ENCODE measurements at places on chromosomes 2 and 18.

- peak; percentile 56 for DNase-seq
Observed at GRCh38 chr2:183035298-183035953, 2.8 kb downstream of the NCKAP1 start.

GRCh38 chr2:190988910-190989309 is 25.1 kb downstream of the STAT1 start:
- no peak for DNase-seq

DNA sequence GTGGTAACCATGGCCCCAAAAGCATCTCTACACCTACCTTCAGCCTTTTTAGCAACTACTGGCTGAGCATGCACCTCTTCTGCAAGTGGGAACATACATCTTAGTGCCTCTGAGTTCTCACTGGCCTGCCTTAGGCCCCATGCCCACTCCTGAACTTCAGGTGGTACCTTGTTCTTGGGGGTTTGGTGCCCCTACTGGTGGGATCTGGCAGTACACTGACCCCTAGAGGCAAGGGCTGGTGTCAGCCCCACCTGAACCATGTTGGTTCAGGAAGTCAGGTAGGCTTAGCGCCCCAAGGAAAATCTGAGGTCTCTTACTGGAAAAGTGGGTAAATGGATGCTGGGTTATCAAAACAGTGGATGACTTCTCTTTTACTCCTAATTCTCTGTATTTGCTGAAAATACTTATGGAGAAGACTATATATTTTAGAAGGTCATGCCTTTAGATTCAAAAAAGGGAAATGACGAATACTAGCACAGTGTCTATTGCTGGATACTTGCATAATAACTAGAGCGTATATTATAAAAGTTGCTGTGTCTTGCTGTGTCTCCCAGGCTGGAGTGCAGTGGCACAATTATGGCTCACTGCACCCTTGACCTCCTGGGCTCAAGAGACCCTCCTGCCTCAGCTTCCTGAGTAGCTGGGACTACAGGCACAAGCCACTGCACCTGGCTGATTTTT is 84.6 kb downstream of the RAB31 start:
- no peak for DNase-seq

DNA sequence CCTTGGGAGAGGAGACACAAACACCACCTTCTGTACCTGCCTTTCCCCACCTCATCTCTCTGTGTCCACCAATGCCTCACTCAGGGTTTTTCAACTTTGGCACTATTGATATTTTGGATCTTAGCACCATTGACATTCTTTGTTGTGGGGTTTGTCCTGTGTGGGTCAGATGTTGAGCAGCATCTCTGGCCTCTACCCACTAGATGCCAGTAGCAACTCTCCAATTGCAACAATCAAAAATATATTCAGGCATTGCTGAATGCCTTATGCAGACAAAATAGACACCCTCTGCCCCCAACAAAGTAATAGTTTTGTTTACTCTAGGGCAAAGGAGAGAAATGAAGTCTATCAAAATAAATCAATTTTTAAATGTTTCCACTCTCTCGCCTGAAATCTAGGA is 1384.3 kb upstream of the NXPH2 start:
- no peak for DNase-seq

GRCh38 chr18:31161757-31162418 is 768 bp downstream of the DSC1 start:
- peak; percentile 66 for DNase-seq

DNA sequence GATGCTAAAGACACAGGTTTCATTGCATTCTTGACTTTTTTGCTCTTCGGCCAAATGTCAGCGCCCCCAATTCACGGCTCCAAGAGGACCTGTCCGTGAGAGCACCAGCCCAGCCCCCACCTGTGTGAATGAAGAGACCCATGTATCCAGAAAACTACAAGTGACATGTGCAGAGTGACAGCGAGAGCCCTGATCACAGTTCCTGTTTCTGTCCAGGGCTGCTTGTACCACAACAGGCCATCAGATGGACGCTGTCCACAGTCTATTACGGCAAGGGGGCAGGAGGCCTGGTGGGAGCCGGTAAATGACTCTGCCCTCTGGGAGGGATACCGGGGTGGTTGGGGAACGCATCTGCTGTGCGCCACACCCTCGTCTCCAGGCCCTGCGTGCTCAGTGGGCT is 520.9 kb upstream of the ID2 start:
- no peak for DNase-seq

DNA sequence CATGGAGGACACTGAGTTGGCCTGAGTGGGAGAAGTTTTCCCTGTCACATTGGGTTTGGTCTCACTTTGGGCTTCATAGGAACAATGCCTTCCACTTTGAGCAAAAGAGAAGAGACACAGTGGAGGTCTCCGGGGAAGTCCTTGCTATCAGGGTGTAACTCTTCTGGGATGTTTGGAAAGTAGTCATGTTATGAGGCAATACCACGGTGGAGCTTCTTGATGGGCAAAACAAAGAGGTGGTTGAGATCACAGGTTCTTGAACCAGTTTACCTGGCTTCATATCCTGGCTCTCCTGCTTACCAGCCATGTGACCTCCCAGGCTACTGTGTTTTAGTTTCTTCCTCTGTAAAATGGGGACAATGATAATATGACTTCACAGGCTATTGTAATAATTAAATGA is 478.6 kb downstream of the SLC4A3 start:
- no peak for DNase-seq

- DNase-seq, result no peak
Observed at GRCh38 chr2:237353215-237353614, 60.7 kb downstream of the COL6A3 start.

DNA sequence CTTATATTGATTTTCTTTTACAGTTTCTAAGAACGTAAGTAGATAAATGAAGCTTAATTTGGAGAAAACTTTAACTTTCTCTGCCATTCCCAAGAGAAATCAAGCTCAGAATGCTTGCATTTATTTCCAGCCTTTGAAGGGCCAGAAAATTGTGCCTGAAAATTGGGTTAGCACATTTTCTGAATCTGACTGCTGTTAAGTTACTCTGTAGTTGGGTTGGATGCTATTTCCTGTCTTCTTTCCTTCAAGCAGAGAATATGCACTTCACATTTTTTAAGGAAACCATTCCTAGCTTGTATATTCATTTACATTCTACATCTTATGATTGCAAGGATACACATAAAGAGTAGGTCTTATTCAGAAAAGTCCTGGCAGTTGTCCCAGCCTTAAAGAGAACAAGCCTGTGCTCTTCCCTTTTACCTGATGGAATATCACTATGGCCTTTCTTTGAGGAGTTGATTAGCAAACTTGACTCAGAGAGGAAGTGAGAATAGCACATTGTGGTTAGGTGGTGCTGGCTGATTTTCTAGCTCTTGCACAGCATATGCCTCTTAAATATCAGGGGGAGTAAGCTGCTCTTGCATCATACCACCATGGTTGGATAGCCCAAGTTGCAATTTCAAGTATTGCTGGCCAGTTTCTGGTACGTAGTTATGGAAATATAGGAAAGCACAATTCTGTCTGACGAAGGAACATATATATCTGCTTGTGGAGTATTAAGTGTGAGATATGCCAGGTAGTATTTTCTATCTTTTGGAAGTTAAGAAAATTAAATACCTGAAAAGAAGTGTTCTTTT is 133.7 kb downstream of the COMMD1 start:
- peak; percentile 22 for DNase-seq

GRCh38 chr2:99607454-99607853 is 117.6 kb upstream of the REV1 start:
- DNase-seq, result no peak

- DNase-seq, result peak; percentile 69
Observed at GRCh38 chr18:10047237-10047636, 133.4 kb downstream of the VAPA start.

- DNase-seq, result peak; percentile 69
Observed at GRCh38 chr2:39379643-39380524, 57.2 kb downstream of the MAP4K3 start.

DNA sequence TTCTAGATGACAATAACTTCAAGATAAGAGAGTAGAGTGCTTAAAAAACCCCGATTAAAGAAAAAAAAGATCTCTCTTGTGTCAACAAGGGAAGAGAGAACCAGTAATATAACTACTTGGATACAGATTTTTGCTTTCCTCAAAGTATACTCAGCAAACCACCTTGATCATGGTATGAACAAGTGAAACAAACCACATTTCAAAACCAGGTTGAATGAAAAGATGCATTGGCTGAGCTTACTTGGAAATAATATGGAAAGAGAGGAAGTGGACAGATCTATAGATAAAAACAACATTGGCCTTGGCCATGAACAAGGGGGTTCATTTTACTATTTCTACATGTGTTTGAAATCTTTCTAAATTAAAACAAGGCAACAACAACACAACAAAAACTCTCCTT is 50.1 kb downstream of the ATP8B1 start:
- no peak for DNase-seq

DNA sequence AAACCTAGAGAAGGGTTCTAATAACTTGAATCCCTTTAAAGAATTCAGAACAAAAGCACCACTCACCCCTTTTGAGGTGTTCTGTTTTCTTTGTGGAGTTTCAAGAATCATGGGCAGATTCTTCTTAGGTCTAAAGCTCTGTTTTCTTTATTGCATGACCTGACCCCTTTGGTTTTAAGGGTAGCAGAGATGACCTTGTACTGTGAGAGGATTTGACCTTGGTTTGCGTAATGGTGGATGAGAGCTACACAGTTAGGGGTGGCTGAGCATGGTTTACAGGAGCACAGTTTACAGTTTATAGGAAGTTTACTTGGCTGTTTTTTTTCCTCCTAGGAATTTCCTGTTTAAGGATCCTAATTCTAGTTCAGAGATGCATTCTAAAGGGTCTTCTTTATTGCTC is 1095.6 kb upstream of the NRXN1 start:
- no peak for DNase-seq

- no peak for DNase-seq
Observed at GRCh38 chr18:43994381-43994780, 686.3 kb upstream of the SETBP1 start.

GRCh38 chr2:47344890-47345589 is 57.9 kb upstream of the MSH2 start:
- DNase-seq, result peak; percentile 96

- DNase-seq, result peak; percentile 35
Observed at GRCh38 chr2:198756166-198756565, 701.6 kb downstream of the SATB2 start.

GRCh38 chr2:231425811-231426703 is 30.5 kb downstream of the B3GNT7 start:
- DNase-seq, result no peak

DNA sequence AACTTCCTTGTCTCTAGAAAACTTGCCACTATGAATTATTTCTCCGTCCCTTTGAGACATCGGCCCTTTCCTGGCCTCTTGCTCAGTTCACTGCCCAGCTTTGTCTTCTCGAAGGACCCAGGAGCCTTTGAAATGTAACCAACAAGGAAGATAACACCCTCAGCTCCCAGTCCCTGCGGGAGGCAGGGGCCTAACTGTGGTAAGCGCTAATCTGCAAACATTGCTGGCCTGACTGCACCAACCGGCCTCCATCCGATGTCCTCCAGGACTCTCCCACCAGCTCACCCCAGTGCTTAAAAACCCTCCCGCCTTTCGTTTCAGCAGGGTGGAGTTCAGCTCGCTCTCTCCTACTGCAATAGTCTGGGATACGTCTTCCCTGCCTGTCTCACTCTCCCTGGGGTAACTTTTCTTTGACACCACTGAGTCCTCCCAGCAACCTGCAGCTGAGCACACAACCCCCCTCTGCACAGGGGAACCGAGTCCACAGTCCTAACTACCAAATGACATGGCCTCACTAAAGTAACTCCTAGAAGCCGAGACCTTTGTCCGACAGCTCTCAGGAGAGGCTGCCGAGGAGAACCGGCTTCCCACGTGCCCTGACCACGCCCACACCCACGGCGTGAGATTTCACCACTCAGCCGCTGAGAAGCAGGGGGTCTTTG is 76.1 kb downstream of the MBP start:
- DNase-seq, result peak; percentile 41

GRCh38 chr2:70987386-70987785 is 7.3 kb downstream of the TEX261 start:
- no peak for DNase-seq

- DNase-seq, result no peak
Observed at GRCh38 chr18:52001106-52001505, 338.9 kb upstream of the DCC start.

DNA sequence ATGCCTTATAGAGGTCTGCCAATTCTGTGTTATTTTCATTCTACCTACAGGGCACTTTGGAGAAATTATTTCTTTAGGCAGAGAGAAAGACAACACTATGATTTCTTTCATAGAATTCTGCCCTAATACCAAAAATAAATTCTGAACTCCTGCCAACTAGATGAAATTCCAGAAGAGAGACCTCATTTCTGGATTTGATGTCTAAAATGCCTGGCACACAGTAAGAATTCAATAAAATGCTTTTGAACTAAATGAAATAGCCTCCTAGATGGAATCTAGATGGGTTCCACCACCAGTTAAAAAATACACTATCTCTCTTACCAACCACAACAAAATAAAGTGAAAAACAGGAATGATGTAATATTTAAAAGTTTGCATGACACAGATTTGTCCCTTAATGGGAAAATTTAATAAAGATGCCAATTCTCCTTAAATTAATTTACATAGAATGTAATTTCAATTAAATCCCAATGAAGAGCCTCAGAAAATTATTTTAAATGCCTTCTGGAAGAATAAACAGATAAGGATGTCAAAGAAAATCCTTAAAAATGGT is 75.0 kb downstream of the OSBPL1A start:
- DNase-seq, result peak; percentile 39

DNA sequence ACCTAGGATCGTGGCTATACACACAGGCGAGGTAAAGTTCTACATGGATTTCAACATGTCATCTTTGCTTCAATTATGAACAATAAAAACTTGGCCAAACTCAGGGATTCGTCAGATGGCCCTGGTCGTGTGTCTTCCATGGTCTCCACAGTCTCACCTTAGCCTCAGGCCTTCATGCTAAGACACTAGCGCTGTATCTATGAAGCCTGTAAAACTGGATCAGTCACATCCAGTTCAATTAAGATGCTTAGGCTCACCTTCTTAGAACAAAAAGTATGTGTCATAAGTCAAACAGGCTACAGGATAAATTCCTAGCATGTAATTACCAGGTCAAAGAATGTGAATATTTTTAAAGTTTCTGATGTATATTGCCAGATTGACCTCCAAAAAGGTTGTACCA is 113.7 kb upstream of the NRP2 start:
- DNase-seq, result no peak

DNA sequence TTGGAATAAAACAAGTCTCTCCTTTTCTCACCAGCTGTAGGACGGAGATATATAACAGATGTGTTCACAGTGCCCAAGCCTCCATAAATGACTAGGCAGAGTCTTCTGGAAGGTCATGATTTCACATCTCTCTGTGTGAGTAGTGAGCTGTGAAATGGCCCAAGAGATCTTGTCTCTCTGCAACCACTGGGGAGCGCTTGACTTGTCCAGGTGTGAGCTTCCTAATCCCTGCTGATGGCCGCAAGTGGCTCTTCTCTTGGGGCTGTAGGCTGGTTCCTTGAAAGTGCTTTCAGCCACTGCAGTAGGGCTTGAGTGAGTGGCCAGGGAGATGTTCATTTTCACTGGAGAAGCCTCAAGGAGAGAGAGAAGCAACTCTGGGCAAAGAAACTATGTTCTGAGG is 38.1 kb upstream of the OTOS start:
- DNase-seq, result no peak

GRCh38 chr2:167187978-167188967 is 300.0 kb downstream of the XIRP2 start:
- DNase-seq, result peak; percentile 22

- peak; percentile 68 for DNase-seq
Observed at GRCh38 chr2:53786352-53786704, 425 bp downstream of the ASB3 start.
